ENCODE measurements at places on chromosomes 1 and 21.
A peak's percentile ranks its signal among the peaks of the same experiment; 100 is the strongest.

GRCh38 chr1:116814926-116815723 is 60.9 kb downstream of the CD2 start:
- no peak for DNase-seq

- DNase-seq = no peak
Measured at GRCh38 chr1:181129771-181130606, 41.5 kb downstream of the IER5 start.

GRCh38 chr1:31302709-31303441 is 6.0 kb downstream of the ZCCHC17 start:
- no peak for DNase-seq

DNA sequence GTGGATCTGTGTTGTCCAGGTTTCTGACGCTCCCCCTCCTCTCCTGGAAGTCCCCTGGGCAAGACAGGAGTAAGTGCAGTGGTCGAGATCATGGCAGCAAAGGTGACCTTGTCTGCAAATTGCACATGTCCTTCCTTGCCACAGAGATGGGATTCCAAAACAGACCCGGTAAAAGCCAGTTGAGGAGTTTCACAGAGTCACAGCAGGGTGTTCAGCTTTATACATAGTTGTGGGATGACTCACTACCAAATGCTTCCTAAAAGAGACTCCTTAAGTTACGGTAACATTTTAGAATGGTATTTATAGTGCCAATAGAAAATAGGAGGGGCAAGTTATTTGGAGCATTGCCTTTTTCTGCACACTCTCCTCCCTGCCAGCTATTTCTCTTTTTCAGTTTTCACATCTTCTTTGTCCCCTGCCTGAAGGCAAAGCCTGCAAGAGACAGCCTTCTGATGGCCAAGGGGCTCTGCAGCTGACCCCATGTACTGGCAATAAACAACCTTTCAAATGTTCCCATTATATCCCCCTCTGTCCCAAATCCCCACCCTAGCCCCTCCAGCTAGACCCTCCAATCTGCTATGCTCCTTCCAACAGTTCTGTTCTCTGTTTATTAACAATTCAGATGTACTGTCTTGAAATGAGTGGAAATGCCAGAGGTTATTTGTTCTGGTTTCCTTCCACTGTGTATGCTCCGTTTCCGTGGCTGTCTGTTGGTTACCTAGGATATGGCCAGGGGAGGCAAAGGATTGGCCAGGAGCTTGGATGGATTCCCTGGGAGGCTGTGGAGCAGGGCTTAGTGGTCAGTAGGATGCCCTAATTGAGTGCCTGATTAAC is 115.0 kb downstream of the TGFB2 start:
- peak; percentile 39 for DNase-seq

- DNase-seq = no peak
Measured at GRCh38 chr1:95115708-95116137, 1.4 kb upstream of the TLCD4 start.

GRCh38 chr1:240217403-240217802 is 125.7 kb downstream of the FMN2 start:
- no peak for DNase-seq

- DNase-seq = no peak
Measured at GRCh38 chr1:65674522-65674921, 118.2 kb upstream of the PDE4B start.

- no peak for DNase-seq
Measured at GRCh38 chr1:44924835-44925464, 61.4 kb downstream of the EIF2B3 start.

DNA sequence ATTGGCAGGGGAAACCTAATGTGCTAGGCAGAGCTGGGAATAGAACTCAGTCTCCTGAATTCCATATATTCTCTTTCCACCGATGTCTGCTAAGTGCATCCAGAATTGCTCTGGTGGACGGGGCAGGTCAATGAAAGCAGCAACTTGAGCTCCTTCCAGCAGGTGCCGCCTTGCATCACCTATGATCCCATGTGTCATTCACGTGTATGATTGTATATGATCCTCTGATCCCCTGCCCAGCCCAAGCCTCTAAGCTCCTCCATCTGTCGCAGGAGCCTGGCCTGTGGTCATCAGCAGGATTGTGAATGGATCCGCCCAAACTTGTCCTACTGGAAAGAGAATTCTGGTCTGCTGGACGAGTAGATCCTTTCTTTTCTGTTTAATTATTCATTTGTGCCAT is 13.1 kb downstream of the ACTA1 start:
- DNase-seq = no peak

GRCh38 chr1:214953901-214954616 is 128.5 kb upstream of the KCNK2 start:
- no peak for DNase-seq

DNA sequence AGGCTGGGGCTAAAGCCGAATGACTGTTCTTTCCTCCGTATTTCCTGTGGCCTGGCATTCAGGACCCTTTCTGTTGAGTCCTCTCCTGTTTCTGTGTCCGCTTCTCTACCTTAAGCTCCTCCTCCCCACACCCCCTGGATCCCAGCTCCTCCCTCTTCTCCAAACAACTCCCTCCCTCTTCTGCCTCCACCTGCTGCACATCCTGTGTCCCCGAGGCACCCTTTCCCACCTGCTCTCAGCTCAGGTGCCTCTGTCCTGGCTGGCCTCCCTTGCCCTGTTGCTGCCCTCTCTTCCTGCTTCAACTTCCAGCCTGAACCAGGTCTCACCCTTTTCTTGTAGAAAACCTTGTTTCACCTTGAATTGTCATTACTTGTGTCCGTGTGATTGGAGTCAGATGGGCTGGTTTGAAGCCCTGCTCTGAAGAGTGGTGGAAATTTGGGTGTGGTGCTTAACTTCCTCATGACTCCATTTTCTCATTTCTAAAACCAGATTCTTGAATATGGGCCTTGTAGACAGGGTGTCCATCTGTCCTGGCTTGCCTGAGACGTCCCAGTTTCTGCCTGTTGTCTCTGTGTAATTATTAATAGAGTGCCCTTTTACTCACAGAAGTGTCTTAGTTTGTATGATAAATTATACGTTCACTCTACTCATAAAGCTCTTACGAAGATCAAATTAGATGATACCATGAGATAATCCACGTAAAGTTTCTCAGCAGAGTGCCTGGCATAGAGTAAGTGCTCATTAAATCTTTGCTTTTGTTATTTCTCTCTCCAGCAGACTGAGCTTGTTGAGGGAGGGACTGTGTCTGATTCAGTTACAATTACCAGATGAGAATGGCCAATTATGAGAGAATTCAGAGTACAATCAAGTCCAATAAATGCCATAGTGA is 58.9 kb upstream of the TRABD2B start:
- no peak for DNase-seq

- DNase-seq = no peak
Measured at GRCh38 chr1:112341986-112342385, 54.0 kb upstream of the CTTNBP2NL start.

GRCh38 chr1:7000720-7001119 is 215.5 kb downstream of the CAMTA1 start:
- DNase-seq = no peak

- DNase-seq = no peak
Measured at GRCh38 chr1:222772996-222773379, 36.0 kb downstream of the FAM177B start.

DNA sequence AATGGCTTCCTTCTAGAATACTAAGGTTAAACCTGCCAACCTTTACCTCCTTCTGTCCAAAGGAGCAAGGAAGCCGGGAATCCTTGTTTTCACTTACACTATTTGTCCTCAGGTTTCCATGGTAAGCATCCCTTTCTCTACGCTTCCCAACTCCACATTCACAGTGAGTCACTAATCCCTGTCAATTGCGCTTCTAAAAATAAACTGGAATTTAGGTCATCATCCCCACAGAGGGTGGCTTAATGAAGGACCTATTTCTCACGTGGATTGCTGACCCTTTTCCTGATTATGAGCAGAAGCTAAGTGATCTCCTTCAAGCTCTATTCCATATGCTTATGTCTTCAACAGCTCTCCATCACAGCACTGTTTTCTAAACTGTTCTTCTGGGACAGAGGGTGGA is 39.9 kb upstream of the ABCA4 start:
- no peak for DNase-seq

DNA sequence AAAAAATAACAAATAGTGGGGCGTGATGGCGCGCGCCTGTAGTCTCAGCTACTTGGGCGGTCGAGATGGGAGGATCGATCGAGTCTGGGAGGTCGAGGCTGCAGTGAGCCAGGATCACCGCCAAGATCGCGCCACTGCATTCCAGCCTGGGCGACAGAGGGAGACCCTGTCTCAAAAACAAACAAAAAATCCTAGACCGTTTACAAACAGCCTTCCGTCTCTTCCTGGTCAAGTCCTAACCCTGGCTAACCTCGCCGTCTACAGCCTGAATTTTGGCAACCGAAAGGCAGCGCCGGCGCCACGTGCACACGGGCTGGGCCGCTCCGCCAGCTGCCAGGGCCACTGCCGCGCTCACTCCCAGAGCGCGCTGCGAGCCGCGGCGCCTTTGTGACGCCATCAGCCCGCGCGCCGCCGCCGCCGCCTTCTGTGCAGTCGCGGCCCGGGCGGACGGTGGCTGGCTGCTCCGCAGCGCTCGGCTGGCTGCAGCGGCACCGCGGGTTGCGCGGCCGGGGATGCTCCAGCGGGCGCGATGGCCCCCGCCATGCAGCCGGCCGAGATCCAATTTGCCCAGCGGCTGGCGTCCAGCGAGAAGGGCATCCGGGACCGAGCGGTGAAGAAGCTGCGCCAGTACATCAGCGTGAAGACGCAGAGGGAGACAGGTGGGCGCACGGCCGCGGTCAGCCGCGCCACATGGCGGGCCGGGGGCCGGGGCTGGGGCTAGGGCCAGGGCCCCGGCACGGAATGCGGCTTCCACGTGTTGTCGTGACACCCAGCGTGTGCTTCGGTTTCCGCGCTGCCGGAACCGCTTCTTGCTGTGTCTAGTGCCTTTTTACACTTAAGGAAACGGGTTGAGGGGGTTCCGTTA is at the start of the genes HSF2BP and RRP1B:
HSF2BP (minus strand) TSS at position 353 of the 865 bp plus-strand sequence. CDS start 1,392 bp downstream, outside the sequence.
RRP1B (plus strand) TSS at position 425 of the 865 bp plus-strand sequence; CDS start at position 530, 105 bp downstream.
- DNase-seq = peak; percentile 97

DNA sequence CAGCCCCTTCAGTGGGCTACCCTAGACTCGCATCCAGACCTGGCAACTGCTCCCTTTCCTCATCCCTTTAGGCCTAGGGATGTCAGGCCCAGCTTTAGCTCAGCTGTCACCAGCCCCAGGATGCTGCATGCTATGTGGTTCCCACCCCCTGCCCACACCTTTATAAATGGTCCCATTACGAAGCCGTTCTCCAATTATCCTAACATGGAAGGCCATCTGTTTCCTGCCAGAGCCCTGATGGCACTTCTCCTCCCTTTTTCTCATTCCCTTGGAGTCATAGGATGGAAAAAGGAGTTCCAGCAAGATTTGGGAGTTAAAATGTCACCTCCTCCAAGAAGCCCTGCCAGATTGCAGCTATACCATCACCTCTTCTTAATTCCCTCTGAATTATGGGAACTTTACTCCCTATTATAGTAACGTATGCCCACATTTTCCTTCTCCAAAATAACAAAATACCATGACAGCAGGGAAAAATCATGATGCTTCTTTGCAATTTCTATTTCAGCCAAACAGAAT is 205.0 kb upstream of the GRIK3 start:
- DNase-seq = peak; percentile 65

GRCh38 chr1:162069334-162070093 is at the start of gene NOS1AP:
NOS1AP (plus strand) TSS chr1:162069691; CDS start chr1:162070178, 487 bp downstream.
- DNase-seq = peak; percentile 95

DNA sequence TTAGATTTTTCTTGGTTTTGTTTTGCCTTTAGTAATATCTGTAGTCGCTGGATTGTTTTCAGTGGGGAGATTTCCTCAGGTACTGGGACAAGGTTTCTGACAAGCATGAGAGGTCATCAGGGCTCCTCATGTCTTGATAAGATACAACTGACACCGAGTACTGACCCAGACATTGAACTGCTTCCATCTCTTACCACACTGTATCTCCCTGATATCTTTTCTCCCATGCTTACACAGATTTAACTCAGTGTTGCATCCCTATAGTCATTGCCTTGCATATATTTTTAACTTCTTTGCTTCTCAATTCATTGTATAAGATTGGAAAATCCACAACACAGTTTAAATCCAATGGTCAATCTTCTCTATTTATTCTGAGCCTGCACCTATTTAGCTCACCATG is 12.4 kb upstream of the CYB5R1 start:
- DNase-seq = no peak

DNA sequence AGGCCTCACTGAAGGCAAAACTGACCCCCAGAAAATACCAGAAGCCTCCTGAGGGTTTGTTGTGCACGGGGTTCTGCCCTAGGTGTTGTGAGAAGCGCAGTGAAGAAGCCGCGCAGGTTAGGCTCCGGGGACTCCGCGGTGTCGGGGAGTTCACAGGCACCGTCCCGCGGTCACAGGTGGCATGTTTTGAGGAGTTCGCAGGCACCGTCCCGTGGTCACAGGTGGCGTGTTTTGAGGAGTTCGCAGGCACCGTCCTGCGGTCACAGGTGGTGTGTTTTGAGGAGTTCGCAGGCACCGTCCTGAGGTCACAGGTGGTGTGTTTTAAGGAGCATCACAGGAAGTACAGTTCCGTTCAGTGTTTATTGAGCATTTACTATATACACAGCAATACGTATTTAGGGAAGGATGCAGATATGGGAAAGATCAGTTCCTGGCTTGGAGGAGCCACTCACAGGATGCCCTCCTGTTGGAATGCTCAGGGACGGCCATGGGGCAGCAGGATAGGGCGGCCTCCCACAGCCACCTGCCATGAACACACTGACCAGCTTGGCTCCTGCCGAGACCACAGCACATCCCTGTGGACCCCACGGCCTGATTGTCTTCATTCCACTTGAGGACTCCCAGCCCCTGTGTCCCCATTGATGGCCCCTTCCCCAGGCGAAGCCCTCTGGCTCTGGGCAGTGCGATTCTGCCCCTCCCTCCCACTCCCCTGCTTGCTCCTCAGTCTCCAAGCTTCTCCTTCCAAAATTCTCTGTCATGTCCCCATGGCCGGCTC is 86.0 kb upstream of the VAMP3 start:
- DNase-seq = no peak

DNA sequence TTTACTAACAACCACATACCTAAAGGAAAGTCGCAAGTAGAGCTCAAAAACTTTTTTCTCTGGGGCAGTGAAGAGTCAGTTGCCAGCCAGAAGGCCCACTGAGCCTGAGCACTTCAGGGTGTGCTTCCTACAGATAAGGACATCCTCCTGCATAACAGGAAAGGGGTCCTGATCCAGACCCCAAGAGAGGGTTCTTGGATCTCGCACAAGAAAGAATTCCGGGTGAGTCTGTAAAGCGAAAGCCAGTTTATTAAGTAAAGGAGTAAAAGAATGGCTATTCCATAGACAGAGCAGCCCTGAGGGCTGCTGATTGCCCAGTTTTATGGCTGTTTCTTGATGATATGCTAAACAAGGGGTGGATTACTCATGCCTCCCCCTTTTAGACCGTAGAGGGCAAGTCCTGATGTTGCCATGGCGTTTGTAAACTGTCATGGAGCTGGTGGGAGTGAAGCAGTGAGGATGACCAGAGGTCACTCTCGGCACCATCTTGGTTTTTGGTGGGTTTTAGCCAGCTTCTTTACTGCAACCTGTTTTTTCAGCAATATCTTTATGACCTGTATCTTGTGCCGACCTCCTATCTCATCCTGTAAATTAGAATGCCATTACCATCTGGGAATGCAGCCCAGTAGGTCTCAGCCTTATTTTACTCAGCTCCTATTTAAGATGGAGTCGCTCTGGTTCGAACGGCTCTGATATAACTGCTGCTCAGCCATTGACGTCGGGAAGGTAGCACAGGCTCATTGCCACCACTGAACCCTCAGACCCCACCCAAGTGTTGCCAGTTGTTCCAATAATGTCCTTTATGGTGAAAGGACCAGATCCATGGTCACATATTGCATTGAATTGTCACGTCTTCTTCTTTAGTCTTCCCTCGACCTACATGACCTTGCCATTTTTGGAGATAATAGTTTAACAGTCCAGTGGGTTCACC is 96.6 kb upstream of the ERRFI1 start:
- DNase-seq = no peak

Measured in SK-N-SH (cell line).